ENCODE measurements at places on chromosomes 3 and 15.

DNA sequence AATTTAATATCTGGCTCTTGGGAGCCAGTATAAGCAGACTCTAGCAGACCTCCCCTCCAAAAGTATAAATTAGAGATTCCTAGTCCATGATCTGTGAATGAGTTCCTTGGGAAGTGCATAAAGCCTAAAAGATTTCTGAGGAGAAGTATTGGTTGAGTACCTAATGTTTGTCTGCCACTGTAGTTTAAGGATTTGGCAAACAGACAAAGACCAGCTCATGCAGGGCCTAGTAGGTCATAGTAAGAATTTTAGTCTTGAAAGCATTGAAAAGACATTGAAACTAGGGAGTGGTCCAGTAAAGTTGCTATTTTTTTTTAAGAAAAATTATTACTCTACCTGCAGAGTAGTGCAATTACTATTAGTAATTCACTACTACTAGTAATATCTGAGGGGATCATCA, 67.5 kb downstream of the SPRED1 start:
- DNase-seq = no peak

GRCh38 chr3:152505926-152506325, 237.2 kb downstream of the MBNL1 start:
- no peak for DNase-seq

DNA sequence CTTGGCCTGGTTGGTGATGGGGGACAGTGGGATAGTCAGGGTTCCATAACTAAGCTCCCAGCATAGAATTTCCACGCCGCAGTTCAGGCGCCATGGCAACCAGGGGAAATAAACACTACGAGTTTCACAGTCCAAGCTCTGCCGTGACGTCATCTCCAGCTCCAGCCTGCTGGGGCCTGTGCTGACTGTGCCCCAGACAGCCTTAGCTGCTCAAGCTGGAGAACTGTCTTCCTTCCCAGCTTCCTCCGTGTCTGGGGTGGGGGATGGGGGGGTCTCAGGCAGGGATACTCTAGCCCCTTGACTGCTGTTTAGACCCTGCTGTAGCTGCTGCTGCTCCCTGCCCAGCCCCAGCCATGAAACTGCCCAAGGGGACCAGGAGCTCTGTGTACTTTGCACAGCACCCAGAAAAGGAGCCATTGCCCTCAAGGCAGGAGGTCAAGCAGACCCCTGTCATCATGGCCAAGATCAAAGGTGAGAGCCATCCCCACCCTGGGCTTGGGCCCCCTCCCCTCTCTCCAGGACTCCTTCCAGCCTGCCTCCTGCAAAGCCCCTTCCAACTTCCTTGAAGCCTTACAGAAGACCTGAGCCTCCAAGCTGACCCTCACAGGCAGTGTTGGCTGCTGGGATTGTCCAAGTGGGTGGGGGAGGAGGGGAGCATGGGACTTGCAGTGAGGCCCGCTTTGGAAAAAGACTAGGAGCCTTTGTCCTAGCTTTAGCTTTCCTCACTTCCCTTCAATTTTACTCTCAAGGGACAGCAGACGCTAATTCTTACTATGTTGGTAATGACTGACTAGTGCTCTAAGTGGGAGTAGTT, 11.4 kb upstream of the CSPG4 start:
- DNase-seq = peak; percentile 98

- peak; percentile 9 for DNase-seq
These were observed 1010.8 kb downstream of the FHIT start for GRCh38 chr3:60240492-60240891.

DNA sequence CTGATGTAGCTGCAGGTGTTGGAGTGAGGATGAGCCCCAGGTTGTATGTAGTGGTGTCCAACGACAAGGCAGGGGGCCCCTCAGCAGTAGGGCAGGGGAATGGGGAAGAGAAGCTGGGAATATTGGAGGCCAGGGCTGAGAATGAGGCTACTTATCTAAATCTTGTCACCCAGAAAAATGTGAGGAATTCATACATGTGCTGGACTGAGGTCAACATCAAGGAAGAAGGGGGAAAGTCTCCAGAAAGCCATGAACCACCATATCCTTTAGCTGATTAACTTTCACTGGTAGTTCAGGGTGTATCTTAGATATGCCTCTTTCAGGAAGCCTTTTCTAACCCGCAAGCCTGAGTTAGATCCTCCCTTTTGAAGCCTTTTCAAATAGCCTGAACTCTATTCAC, 22.6 kb upstream of the FSTL1 start:
- DNase-seq = no peak

DNA sequence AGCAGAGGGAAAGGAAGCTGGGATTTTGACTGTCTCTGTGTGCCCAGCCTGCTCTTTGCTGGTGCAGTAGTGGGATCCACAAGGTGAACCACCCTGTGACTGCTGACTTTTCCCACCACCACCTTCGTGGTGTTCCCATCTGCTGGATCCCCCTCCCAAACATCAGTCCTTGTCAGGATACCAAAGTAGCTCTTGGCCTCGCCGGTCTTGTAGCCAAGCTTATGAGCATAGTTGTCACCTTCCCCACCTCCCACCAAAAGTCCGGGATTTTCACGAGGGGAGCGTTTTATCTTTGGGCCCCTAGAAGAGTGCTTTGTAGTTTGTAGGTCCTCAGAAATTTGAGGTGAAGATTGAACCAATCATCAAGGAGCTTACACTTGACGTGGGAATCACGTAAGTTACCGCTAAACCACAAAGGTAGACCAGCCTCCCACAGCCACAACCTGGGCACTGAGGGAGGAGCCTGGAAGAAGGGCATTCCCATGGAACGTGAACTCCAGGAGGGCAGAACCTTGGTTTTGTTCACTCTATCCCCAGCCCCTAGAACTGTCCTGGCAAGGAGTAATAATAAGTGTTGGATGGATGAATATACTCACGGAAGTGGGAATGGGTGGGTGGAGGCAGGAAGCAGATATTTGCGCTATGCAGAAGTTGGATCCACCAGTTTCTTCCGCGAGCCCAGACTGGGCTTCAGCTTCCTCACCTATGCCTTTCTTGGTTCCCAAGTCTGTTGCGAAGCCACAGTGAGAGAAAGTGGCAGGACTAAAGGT, 814 bp upstream of the TEX264 start:
- DNase-seq = no peak

- no peak for DNase-seq
These were observed 15.1 kb upstream of the RFTN1 start for GRCh38 chr3:16528581-16528993.

GRCh38 chr3:64642327-64643151, 45.3 kb downstream of the ADAMTS9 start:
- no peak for DNase-seq

GRCh38 chr3:137349557-137350348, 392.0 kb downstream of the IL20RB start:
- DNase-seq = no peak

- no peak for DNase-seq
These were observed 81.7 kb upstream of the MYZAP start for GRCh38 chr15:57509965-57510364.

- DNase-seq = no peak
These were observed 24.3 kb upstream of the CLDN1 start for GRCh38 chr3:190346541-190346940.

DNA sequence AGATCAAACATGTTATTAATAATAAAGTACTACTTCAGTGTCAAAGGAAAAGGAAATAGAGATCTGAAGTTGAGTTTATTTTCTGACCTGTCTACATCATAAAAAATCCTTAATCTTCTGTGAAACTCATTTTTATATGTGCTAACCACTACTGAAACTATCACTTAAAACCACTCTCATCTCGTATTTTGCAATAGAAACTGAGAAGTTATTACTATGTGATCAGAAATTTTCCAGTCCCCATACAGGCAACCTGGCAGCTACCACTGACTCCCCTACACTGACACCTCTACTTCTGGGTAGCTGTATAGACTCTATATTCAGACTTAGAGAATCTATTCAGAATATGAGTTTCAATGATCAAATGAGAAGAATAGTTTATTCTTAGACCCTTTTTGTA, 8.3 kb downstream of the HDGFL3 start:
- no peak for DNase-seq

GRCh38 chr15:81373176-81373575, 837 bp downstream of the TMC3 start:
- no peak for DNase-seq

DNA sequence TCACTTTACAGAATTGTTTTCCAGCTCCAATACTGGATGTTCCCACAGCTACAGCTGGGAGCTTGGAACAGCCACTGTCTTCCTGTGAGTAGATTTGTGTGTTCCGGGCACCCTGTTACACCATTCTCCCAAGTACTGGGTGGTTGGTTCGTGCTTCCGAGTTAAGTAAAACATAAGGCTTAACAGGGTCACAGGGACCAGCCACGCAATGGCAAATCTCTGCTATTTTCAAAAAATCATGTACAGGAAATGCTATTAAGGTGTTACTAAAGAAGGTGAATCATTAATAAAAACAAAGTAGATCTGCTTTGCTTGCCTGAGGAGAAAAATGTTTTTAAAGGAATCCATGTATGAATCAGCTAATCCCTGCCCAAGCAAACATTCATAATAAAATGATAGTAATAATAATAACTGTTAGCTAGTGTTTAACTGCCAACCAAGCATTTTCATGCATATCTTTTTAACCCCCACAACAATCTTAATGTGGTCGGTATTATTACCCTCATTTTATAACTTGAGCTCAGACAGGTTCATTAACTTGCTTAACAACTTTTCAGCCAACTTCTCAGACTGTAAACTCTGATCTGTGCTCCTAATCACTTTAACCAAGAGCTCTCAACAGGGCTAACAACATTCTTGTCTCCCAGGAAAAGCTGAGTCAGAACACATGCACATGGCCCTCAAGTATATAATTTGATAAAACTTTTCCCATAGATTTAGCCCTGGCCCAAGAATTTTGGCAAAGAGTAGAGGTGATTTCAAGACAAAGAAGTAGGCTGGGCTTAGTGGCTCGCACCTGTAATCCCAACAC, 2.7 kb upstream of the C2CD4A start:
- peak; percentile 78 for DNase-seq

DNA sequence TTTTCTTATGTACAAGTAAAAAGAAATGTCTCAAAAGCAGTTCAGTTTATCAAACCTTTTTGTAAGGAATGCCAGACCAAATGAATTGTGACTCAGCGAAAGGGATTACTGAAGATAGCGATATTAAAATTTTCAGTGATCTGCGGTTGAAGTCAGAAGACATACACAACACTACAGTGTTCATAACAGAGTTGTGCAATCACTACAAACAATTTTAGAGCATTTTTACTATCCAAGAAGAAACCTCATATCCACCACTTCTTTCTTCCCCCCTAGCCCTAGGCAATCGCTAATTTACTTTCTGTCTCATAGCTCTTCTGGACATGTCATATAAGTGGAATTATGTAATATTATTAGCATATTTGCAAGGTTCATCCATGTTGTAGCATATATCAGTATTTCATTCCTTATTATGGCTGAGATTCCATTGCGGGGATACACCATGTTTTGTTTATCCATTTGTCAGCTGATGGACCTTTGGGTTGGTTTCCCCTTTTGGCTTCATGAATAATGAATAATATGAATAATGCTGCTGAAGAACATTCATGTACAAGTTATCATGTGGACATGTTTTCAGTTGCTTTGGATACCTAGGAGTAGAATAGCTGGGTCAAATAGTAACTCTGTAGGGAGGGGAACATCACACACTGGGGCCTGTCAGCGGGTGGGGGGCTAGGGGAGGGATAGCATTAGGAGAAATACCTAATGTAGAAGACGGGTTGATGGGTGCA, 23.6 kb upstream of the ALPK3 start:
- DNase-seq = no peak

GRCh38 chr3:192207651-192208050, 519.7 kb downstream of the FGF12 start:
- DNase-seq = peak; percentile 12

- DNase-seq = no peak
These were observed 37.3 kb downstream of the DZIP1L start for GRCh38 chr3:138078096-138078495.

GRCh38 chr3:125310623-125311081, 64.5 kb downstream of the ZNF148 start:
- no peak for DNase-seq

GRCh38 chr15:34606545-34606944, 23.1 kb upstream of the GOLGA8B start:
- peak; percentile 71 for DNase-seq

DNA sequence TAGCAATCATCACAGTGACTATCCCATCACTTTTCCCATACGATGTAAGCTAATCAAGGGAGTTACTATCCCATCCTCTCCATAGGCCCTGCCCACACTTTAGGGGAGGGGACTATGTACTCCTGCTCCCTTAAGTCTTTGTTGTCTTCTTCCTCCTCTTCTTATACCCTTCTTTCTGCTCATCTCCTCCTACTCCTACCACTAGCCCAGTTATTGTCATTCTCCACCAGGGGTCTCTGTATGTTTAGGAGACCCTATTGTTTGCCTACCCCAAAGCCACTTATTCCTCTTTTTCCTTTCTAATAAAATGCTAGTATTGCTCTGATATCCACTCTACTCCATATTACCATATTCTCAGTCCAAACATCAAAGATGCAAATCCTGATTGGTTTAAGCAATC, 27.8 kb downstream of the STAC start:
- no peak for DNase-seq

GRCh38 chr15:81189583-81190283, 6.9 kb upstream of the IL16 start:
- peak; percentile 92 for DNase-seq

GRCh38 chr3:162845918-162846317, 1349.3 kb downstream of the OTOL1 start:
- no peak for DNase-seq

GRCh38 chr15:22949074-22949547, 31.1 kb downstream of the CYFIP1 start:
- DNase-seq = peak; percentile 34

DNA sequence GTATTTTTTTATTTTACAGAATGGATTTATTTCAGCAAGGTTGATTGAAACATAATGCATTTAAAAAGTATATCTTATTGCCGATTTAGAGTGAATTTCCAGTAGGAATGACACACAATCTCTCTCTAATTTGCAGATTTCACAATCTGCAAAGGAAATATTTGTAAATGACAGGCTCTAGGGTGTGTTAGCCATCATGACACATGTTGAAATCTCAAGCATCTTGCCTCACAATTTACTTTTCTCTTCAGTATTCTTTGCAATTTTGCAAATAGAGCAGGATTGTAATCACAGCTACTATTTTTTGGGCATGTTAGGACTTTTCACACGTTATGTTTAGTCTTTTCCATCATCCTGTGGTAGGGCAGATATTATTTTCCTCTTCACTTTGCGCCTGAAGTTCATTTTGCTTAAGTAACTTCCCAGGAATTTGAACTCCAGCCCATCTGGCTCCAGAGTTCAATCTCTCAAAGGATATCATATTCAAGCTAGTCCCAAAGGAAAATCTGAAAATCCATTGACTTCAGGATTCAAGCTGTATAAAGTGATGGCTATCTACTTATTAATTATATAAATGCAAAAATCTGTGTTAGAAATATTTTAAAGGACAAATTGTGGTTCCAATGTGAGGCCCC, 55.4 kb downstream of the ATP13A4 start:
- peak; percentile 49 for DNase-seq

- no peak for DNase-seq
These were observed at the start of gene TMEM212 for GRCh38 chr3:171842864-171843518. TSS of gene TMEM212 (plus strand) at chr3:171843349. CDS start at chr3:171843384, 35 bp downstream.

Data from lung (tissue), 17 donors.